ENCODE measurements at places on chromosomes 3 and 15.

GRCh38 chr15:70613271-70613670 lies 150.1 kb downstream of the UACA start:
- DNase-seq, result no peak

- peak; percentile 83 for DNase-seq
Measured at GRCh38 chr15:76139368-76140073, 79.7 kb downstream of the TMEM266 start.

DNA sequence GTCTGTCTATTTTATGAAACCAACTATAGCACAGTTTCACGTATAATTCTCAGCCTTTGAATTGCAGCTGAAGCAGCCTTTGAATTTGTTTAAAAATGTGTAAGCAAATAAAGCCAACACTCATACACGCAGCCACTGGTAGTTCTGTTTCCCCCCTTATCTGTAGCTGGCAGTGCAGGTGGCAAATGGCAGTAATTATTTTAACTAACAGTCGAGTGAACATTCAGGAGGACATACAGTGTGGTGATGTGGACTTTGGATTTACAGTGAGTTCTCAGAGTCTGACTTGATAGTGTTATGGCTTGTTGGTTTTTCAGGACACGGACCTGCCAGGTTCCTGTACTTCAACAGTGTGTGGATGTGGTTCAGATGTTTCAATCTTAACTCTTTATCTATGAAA lies 64.0 kb upstream of the SKOR1 start:
- DNase-seq, result no peak

- no peak for DNase-seq
Measured at GRCh38 chr15:92001307-92001706, 147.8 kb downstream of the SLCO3A1 start.

DNA sequence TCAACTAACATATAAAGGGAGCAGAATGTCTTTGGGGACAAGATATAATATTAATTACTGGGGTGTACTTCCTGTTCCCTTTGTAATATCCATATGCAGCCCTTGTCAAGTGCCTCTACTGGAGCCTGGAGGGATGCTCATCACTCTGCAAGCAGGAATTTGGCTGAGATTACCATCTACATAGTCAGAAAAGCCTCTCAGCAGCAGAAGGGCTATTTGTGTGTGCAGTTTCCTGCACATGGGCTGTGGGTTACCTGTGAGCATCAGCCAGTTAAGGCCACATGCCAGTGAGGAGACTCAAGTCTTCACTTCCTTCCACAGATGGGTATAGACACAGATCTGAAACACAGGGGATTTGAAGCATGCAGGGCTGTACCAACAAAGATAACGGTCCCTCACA lies 278.1 kb upstream of the PLSCR5 start:
- no peak for DNase-seq

DNA sequence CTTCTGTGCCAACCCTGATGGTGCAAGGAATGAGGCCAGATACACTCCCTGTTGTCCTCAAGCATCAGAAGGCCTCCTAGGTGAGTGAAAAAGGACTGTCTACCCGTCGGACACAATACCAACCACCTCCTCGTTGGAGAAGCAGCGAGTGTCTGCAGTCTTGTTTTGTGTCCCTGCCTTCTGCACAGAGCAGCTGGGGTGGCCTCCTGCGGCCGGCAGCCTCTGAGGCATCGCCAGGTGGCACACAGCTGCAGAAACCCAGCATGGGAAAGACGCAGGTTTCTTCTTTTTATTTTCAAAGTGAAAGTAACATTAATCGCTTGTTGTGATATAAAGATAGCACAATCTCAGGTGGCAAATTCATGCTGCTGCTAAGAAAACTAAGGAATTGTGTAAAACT lies 509.9 kb downstream of the OCA2 start:
- no peak for DNase-seq

GRCh38 chr15:40787344-40787841 lies 17.6 kb downstream of the C15orf62 start:
- DNase-seq, result no peak

DNA sequence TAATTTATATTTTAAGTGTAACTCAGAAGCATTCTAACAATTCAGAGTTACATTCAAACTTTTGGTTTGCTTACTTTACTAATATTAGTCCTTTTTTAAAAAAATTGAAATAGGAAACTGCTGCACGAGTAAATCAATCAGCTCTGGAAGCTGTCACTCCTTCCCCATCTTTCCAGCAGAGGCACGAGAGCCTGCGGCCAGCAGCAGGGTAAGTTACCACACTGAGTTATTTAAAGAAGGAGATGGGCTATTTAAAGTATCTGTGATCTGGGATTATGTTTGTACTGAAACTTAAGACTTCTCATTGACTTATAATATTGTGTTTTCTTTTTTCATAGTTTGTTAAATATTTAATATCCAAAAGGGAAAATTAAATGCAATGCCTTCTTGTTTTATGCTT lies 29.3 kb downstream of the APPL1 start:
- DNase-seq, result no peak

DNA sequence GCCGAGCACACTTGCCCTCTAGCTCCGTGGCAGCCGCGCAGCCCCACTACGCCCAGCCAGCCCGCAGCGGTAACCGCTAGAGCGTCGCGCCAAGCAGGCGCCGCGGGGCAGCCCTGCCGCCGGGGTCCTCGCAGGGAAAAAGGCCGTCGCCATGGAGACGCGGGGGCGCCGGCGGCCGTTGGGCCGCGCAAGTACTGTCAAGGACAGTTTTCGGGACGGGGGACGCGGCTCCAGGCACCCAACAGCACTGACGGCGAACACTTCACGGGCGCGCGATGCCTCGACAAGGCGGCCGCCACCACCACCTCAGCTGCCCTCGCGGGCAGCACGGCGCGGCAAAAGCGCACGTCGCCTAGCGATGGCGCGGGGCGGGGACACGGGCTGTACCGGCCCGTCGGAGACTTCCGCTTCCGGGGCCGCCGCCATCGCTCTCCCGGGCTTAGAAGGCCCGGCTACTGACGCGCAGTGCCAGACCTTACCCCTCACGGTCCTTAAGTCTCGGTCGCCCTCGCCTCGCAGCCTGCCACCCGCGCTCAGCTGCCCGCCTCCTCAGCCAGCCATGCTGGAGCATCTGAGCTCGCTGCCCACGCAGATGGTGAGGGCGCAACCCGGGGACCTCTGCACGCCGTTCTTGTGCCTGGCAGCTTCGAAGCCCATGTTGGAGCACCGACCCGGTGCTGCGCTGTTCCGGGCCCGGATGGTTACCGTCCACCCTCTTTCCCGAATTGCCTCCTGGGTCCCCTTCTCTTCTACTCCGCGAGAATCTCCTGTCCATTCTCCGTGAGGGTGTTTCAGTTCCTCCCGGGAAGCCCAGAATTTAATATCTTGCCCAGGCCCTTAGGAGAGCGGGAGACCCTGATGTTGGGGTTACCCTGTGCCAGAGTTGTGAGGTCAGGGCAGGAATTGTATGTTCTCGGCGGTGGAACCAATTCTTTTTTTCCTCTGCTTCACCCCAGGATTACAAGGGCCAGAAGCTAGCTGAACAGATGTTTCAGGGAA lies at the start of the genes GLT8D1 and SPCS1:
Gene GLT8D1 (minus strand): TSS at position 104 of the 999 bp plus-strand sequence. CDS start 5,331 bp downstream, outside the sequence.
Gene SPCS1 (plus strand): TSS at position 419 of the 999 bp plus-strand sequence. CDS start 141 bp downstream, at position 560.
- peak; percentile 93 for DNase-seq

DNA sequence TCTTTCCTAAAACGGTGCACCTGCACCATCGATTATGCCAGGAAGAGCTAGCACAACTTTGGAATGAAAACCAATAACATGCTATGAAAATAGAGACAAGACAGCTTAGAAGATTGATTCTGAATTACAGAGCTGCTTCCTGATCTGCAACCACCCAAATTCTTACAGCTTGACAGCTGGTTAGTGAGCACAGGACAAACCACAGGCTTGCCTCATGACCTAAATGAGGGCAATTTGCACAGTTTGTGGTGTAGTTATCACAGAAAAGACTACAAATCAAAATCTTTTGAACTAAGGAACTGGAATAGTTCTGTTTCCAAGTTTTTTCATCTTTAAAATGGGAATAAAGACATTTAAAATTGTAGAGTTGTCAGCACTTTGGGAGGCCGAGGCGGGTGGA lies 533.5 kb downstream of the NAALADL2 start:
- DNase-seq, result no peak

GRCh38 chr15:84791763-84792162 lies 25.4 kb upstream of the ALPK3 start:
- peak; percentile 21 for DNase-seq

- DNase-seq, result no peak
Measured at GRCh38 chr15:88342666-88343065, 86.1 kb upstream of the NTRK3 start.

All from cardiac muscle cell (in vitro differentiated cells and primary cell).